ENCODE measurements at places on chromosomes 4 and X.

DNA sequence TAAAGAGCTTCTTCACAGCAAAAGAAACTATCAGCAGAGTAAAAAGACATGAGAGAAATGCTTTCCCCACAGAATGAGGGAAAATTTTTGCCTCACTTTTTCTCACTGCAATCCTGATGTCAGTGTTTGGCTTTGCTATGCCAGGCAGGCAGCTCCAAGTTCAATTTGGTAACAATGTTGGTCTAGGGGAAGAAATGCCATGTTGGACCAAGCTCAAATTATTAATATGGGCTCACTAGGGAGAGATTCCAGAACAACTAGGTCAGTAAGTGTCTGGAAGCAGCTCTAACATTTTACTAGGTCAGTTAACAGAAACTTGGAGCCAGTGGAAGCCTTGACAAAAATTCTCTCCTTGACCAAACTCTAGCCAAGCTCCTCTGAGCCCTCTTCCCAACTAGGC lies 95.4 kb downstream of the NAF1 start:
- no peaks in the 10 kb centered on the region for H3K27me3 ChIP-seq
- no peak for DNase-seq

- H3K27ac ChIP-seq: no peak overlapping the region
- H3K4me3 ChIP-seq: no peak overlapping the region
Observed at GRCh38 chr4:121977251-121978171, 25.7 kb upstream of the TRPC3 start.

GRCh38 chr4:74934016-74934831 lies 1.3 kb downstream of the PARM1 start:
- no peaks in the 10 kb centered on the region for H3K27me3 ChIP-seq
- H3K27ac ChIP-seq: peak overlapping the region; percentile 80
- peak overlapping the region; percentile 67 for H3K4me3 ChIP-seq
- H3K36me3 ChIP-seq: no peaks in the 10 kb centered on the region
- DNase-seq: peak; percentile 65

DNA sequence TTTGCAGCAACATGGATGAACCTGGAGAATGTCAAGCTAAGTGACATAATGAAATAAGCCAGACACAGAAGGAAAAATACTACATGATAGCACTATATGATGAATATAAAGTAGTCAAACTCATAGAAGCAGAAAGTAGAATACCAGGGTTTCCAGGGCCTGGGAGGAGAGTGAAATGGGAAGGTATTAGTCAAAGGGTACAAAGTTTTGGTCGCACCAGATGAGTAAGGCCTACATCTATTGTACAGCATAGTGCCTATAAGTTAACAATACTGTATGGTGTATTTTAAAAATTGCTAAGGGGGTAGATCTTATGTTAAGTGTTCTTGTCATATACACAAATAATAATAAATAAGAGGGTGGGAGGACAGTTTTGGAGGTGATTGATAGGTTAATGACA lies 41.5 kb downstream of the ENOX2 start:
- H3K36me3 ChIP-seq: no peaks in the 10 kb centered on the region
- no peak overlapping the region for H3K27ac ChIP-seq

DNA sequence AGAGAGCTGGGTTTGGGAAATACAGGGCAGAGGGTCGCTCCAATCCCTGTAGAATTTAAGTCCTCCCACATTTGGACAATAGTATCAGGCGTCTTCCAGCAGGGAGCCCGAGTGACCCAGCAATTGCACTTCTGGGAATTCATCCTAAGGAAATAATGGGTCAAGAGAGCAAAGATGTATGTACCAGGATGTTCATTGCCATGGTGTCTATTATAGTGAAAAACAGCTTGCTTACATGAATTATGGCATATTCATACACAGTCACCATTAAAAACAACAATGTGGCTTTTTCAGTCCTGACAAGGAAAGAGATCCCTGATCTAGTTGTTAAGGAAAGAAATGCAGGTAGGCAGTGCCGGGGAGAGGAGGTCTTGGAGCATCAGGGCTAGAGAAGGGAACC lies 167.7 kb downstream of the PJA1 start:
- DNase-seq: no peak
- peaks cover 32% of the 10 kb centered on the region for H3K4me1 ChIP-seq
- H3K27ac ChIP-seq: no peak overlapping the region
- no peaks in the 10 kb centered on the region for H3K27me3 ChIP-seq
- no peak overlapping the region for H3K4me3 ChIP-seq
- no peaks in the 10 kb centered on the region for H3K36me3 ChIP-seq

DNA sequence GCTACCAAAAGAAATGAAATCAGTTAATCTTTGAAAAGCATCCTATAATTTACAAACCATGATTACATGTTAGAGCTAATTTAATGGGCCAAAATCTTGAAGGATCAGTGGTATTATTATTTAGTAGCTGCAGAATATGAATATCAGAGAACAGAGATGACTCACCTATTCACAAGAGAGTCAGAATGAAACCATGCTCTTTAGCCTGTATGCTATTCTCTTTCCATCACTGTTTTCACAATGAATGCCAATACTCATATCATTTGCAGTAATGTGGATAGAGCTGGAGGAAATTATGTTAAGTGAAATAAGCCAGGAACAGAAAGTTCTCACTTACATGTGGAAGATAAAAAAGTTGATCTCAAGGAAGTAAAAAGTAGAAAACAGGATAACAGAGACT lies 414.1 kb downstream of the CENPC start:
- no peak overlapping the region for H3K27ac ChIP-seq
- H3K4me1 ChIP-seq: no peaks in the 10 kb centered on the region
- H3K27me3 ChIP-seq: no peaks in the 10 kb centered on the region
- H3K4me3 ChIP-seq: no peak overlapping the region
- no peak for DNase-seq

GRCh38 chr4:152665691-152666395 lies 14.0 kb downstream of the TMEM154 start:
- H3K4me1 ChIP-seq: peaks cover 12% of the 10 kb centered on the region
- H3K4me3 ChIP-seq: no peak overlapping the region
- H3K36me3 ChIP-seq: no peaks in the 10 kb centered on the region
- no peak overlapping the region for H3K27ac ChIP-seq
- no peaks in the 10 kb centered on the region for H3K27me3 ChIP-seq
- no peak for DNase-seq

DNA sequence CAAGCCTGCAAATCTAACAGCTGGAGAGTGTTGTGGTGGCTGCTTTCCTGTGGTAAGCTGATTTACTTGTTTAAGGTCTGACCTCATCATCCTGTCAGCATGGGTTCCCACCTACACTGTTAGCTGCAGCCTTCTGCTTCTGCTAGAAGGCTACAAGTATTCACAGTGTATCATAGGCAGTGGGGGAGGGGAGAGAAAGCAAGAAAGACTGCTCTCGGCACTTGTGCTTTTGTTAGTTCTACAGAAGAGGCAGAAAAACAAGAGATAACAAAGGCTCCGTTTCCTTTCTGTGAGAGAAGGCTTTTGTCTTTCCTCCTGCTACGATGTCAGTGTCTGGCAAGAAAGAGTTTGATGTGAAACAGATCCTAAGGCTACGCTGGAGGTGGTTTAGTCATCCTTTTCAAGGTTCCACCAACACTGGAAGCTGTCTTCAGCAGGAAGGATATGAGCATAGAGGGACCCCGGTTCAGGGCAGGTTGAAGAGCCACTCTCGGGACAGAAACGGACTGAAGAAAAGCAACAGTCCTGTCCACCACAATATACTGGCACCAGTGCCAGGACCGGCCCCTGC lies at the start of gene KLHL4:
Gene KLHL4 (plus strand): TSS at position 232 of the 571 bp plus-strand sequence. CDS start 92 bp downstream, at position 324.
- H3K4me3 ChIP-seq: peak within 1 kb of the TSS; percentile 25
- H3K27me3 ChIP-seq: no peaks in the 10 kb centered on the region
- H3K36me3 ChIP-seq: no peaks in the 10 kb centered on the region
- DNase-seq: no peak
- H3K4me1 ChIP-seq: no peaks in the 10 kb centered on the region

- DNase-seq: no peak
- no peaks in the 10 kb centered on the region for H3K27me3 ChIP-seq
- H3K36me3 ChIP-seq: no peaks in the 10 kb centered on the region
- H3K4me1 ChIP-seq: peaks cover 6% of the 10 kb centered on the region
- no peak overlapping the region for H3K4me3 ChIP-seq
Observed at GRCh38 chrX:12141511-12141910, 3.2 kb downstream of the FRMPD4 start.

GRCh38 chr4:139163806-139164206 lies 13.2 kb downstream of the ELF2 start:
- H3K27me3 ChIP-seq: no peaks in the 10 kb centered on the region
- no peak overlapping the region for H3K4me3 ChIP-seq
- H3K4me1 ChIP-seq: peaks cover 12% of the 10 kb centered on the region
- H3K36me3 ChIP-seq: no peaks in the 10 kb centered on the region
- no peak for DNase-seq

DNA sequence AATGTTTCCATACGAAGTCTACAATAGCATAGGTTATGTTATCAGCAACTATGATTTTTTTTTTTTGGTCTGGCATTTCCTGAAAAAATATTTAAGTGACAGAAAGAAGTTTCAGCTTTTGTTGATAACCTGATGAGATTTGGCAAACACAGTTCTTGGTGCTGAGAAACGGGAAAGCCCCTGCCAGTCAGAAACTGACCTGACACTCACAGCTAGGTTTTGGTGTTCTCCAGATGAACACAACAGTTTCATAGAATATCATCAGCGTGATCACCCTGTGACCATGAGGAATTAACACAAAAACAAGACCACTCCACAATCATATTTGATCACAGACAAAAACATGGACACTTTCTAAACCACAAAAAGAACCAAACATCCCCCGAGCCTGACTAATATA lies 152.5 kb upstream of the DCAF8L1 start:
- no peaks in the 10 kb centered on the region for H3K4me1 ChIP-seq
- H3K27ac ChIP-seq: no peak overlapping the region
- H3K36me3 ChIP-seq: no peaks in the 10 kb centered on the region
- DNase-seq: no peak
- H3K27me3 ChIP-seq: no peaks in the 10 kb centered on the region
- no peak overlapping the region for H3K4me3 ChIP-seq

DNA sequence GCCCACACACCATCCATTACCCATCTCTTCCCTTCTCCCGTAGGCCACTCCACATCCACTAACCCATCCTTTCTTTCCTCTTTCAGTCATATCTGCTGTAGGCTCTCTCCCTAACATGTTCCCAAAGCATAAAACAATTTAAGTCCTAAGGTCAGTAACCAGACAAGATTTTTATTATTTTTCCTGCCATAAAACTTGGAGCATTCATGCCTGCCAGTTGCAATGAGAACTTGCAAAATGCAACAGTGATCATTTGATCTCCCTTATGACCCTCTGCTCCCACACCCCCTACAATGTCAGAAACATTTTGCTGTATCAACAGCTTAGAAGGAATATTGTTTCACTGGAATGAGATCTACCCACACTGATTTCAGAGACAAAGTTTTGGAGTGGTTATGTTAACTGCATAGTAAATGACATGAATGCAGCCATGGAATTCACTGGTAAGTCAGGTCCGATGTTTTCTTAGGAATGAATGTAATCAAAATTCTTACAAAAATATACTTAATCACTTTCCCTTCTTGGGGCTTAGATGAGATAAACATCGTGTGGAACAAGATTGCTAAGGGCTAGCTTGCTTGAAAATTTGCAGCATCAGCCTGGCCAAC lies 5.7 kb downstream of the NIPAL1 start:
- H3K27me3 ChIP-seq: no peaks in the 10 kb centered on the region
- no peak overlapping the region for H3K27ac ChIP-seq
- H3K4me1 ChIP-seq: peaks cover 9% of the 10 kb centered on the region
- H3K4me3 ChIP-seq: no peak overlapping the region
- DNase-seq: no peak

DNA sequence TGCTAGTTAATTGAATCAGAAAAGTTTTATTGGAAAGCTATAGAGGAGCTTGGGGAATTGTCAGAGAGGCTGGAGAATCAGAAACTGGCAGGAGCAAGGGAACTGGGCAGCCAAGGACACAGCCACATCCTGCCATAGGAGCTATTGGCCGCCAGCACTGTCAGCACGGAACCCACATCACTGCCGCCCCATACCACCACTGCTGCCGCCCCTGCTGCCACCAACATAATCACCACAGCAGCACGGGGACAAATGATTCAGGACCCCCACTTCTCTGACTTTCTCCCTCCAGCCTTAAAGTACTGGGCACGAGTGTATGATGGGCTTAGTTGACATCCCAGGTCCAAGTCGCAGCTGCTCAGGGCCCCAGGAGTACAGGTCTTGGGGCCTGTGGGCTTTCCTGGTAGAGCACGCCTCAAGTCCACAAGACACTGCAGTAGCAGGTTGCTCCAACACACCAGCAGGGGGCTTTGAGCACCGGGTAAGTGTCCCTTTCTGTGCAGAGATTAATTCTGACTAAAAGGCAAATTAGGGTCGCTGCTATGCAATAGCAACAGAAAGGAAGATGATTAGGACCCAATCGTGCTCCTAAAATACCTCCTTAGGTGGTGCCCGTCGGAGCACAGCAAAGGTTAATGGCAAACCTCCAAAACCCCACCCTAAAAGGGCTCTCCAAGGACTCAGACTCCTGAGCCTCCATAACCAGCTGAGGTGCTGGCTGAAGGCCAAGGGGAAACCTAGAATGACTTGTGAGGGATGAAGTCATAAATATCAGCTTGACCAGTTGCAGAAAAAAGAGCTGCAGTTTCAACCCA lies 6.9 kb downstream of the PJA1 start:
- H3K4me1 ChIP-seq: peaks cover 16% of the 10 kb centered on the region
- H3K27me3 ChIP-seq: no peaks in the 10 kb centered on the region
- no peak overlapping the region for H3K27ac ChIP-seq
- DNase-seq: peak; percentile 86
- no peaks in the 10 kb centered on the region for H3K36me3 ChIP-seq

DNA sequence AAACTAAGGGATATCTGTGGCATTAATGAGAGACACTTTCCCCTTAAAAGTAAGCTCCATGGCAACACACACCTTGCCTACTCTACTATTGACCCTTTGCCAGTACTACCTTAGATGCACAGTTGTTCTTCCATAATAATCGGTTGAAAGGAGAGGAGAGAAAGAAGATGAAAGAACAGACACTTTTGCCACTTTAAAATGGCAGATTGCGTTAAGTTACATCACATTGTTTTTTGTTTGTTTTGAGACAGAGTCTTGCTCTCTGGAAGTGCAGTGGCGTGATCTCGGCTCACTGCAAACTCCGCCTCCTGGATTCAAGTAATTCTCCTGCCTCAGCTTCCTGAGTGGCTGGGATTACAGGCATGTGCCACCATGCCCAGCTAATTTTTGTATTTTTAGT lies 239.8 kb downstream of the SCFD2 start:
- DNase-seq: no peak
- no peak overlapping the region for H3K4me3 ChIP-seq
- H3K27me3 ChIP-seq: no peaks in the 10 kb centered on the region
- H3K4me1 ChIP-seq: peaks cover 39% of the 10 kb centered on the region
